Mucosa of descending colon (tissue), 3 donors: ENCODE measurements at places on chromosomes 4 and X.

DNA sequence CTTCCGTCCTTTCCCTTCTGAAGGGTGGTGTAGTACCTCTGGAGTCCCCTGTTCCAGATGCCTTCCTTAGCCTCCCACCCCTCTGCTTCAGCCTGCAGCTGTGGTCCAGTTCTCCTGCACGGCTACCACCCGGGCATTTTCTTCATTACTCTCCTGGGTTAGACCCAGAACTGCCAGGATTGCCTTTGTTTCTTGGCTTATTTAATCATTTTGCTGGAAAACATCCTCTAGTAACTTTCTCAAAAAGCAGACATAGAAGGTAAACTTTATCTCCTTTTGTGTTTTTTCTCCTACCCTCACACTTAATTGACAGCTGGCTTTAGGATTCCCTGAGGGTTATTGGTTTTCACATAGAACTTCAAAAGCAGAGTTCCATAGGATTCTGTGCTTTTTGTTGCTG lies 20.2 kb downstream of the ANAPC4 start:
- no peak for DNase-seq

DNA sequence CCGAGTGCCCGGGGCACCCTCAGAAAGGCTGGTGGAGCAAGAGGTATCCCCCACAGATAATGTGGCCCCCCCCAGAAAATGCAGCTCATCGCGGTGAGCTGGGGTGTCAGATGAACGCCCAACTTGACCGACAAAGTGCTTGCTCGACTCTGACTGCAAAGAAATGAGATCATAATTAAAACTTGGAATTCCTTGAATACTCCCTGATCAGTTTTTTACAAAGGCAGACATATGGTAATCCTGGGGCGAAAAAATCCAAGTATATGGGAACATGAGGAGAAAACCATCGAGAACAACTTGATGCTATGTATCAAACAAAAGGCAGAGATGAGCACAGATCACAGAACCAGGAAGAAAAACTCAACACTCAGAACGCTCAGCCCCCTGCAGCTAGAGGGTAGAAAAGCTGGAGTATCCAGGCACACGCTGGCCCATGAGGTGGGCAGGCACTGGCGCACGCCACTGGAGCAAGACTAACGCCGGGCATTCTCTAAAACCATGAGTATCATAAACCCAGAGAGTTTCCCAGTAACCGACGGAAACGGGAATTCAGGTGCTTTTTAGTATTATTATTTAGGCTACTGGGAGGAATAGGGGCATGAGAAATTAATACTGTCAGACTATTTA lies 127.3 kb downstream of the AFAP1 start:
- DNase-seq = no peak

DNA sequence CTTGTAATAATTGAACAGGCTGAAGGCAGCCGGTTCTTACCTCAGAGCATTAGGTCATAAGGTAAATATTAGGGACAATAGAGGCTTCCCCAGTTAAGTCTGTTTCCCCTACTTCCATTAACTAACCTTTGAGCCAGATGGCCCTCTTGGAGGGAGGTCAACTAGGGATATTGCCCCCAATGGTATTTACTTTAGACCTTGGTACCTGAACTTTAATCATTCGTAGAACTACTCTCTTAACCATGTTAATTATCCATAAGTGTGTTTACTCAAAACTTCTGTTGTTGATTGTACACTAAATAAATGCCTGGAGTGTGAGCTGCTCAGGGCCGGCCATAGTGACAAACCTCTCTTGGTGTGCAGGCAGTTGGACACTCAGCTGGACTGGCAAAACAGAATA lies 1843.5 kb upstream of the AGA start:
- DNase-seq = no peak

GRCh38 chrX:38060331-38060878 lies 54.1 kb downstream of the SYTL5 start:
- DNase-seq = no peak

DNA sequence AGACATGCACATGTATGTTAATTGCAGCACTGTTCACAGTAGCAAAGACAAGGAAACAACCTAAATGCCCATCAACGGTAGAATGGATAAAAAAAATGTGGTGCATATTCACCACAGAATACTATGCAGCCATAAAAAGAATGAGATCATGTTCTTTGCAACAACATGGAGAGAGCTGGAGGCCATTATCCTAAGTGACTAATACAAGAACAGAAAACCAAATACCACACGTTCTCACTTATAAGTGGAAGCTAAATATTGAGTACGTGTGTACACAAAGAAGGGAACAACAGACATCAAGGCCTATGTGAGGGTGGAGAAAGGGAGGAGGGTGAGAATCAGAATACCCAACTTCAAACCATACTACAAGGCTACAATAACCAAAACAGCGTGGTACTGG lies 17.4 kb upstream of the LNX1 start:
- no peak for DNase-seq

GRCh38 chr4:14837860-14838259 lies 164.4 kb upstream of the CPEB2 start:
- DNase-seq = no peak

GRCh38 chrX:39318506-39319343 lies 517.5 kb downstream of the MID1IP1 start:
- DNase-seq = no peak

DNA sequence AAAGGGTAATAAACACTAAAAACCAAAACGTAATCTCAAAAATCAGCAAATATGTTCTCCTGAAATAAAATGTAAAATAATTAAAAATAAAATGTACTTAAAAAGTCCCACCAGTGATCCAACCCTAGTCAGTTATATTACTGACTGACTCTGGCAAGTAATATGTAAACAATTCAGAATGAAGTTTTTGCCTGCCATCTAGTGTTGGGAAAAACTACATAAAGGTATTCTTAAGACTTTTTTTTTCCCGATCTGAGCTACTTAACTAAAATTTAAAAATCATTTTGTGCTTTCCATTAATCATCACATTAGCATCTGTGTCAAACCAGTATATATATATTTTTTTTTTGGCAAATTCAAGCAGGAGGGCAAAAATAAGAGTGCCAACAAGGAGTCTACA lies 24.0 kb downstream of the RCHY1 start:
- DNase-seq = no peak

- DNase-seq = no peak
These were observed 3.9 kb upstream of the LNX1 start for GRCh38 chr4:53595204-53595603.

GRCh38 chrX:121165930-121166359 lies 118.5 kb downstream of the GLUD2 start:
- DNase-seq = no peak

- peak; percentile 34 for DNase-seq
These were observed 738.3 kb upstream of the FRG1 start for GRCh38 chr4:189202182-189202868.

DNA sequence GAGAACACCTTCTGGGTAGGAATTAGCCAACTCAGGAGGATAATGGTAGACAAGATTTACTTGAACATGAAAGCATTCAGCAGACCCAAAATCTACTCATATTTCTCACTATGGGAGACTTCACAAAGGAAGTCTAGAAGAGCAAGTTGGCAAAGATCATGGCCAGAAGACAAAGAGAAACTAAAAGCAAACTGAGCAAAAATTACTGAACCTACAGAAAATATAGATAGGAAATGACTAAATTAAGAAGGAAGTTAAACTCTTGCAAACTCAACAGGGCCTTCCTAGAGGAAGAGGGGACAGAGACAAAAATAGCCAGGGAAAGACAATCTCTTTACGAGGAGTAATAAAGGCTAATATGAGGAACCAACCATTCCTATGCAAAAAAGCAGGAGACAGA lies 18.7 kb downstream of the CORIN start:
- no peak for DNase-seq

DNA sequence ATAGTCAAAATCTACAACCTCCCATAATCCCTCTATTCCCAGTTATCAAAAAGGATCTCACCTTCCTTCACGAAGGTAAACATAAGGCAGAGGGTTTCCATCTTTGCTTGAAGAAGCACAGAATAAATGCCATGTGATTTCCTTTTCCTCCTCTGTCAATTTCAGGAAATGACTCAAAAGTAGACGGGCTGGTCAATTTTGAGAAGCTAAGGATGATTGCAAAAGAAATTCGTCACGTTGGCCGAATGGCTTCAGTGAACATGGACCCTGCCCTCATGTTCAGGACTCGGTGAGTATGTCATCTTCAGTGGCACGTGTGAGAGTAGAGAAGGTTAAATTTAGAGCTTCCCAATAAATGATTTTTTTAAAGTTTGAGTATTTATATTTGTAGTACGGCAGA lies 240.2 kb downstream of the RAPGEF2 start:
- DNase-seq = no peak

- no peak for DNase-seq
These were observed 179.7 kb upstream of the NDST4 start for GRCh38 chr4:115293093-115293462.

DNA sequence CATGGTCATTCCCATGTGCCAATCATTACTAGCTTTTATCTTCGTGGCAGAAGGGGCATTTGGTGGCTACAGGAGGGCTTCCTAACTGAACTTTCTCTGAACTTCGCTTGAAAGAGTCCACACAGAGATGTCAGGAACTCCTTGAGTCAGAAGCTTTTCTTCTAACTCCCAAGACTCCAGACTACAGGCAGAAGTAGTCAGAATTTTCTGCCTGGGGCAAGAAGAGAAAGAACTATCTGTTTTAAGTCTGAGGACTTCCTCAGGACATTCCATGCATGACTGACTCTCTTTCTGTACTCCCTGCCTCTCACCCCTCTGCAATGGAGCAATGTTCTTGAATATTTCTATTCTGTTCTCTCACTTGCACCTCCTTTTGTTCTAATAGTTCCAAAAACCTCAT lies 170.5 kb upstream of the TBC1D9 start:
- no peak for DNase-seq

DNA sequence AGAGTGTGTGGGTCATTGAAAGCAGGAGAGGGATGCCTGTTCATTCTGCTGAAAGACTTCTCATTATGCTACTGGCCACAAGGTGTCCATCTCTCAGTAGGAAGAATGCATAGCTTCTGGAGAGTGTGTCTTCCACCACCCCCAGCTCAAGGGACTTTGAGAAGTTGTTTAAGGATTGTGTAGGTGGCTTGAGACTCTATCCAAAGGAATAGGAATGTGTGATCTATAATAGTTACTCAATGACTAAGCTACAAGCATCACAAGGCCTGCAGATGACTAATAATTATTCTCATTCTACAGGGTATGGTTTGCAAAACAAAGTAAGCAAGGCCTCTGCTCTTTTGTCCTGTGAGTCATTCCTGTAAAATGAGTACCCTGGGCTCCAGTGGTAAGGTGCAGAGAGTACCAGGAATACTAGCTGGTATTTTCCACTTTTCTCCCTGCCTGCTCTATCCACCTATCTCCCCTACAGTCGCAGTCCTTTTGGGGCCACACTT lies 279.8 kb upstream of the BOD1L1 start:
- DNase-seq = no peak

DNA sequence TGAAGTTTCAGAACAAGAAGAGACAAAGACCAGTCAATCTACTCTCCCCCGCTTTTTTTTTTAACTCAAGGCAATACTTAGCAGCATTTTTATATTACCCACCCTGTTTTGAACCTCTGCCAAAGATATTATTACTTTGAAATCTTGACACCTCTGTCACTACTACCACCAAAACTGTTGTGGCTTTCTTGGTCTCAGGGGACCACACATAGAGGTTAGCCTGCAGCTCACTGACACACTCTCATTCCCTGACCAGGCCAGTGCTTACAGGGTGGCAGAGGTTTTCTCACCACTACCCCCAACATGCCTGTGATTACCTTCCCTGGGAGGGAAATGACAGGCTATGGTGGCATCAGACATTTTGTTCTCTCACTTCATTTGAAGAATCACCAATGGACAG lies 137.4 kb upstream of the STIM2 start:
- DNase-seq = no peak

- DNase-seq = no peak
These were observed 68.7 kb downstream of the NSD2 start for GRCh38 chr4:1939664-1940509.

DNA sequence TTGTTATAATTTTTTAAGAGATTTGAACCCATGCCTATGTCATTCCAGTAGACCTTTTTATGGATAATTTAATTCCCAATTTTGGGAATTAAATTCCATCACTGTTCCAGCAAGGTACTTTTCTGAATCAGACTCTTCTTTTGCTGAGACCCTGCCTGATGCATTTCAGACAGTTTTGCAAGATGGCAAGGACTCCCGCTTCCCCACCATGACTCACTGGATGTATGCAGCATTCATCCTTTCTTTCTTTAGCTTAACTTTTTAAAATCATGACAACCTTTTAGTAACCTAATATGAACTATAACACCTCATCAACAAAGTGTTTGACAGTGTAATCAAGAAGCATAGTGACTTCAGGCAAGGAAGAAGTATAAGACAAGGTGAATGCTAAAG lies 178.1 kb upstream of the LEF1 start:
- no peak for DNase-seq

DNA sequence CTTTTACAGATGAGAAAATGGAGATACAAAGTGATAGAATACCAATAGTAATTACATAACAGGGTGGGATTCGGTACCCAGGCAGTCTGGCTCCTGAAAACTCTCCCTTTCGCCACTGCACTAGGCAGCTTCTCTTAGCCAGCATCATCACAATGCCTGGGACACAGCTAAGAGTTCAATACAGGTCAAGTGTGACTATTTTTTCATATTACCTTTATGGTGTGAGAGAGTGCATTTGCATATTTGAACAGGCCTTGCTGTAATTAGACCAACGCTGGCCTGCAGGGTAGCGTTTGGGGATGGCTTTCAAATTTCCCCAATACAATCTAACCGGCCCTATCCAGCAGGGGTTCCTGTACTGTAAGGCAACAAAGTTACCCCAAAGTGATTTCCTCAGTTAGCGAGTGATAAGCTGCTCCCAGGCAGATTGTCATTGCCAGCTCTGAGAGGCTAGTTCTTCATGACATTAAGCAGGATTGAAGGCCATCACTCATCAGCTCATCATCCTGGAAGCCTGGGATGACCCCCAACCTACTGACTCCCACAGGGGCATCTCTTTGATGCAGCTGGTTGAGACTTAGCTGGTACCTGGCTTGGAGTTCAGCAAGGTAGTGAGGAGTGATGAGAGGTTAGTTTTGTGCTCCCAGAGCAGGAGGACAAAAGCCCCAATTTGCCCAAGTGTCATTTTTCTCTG lies 836.8 kb upstream of the LCORL start:
- DNase-seq = no peak

DNA sequence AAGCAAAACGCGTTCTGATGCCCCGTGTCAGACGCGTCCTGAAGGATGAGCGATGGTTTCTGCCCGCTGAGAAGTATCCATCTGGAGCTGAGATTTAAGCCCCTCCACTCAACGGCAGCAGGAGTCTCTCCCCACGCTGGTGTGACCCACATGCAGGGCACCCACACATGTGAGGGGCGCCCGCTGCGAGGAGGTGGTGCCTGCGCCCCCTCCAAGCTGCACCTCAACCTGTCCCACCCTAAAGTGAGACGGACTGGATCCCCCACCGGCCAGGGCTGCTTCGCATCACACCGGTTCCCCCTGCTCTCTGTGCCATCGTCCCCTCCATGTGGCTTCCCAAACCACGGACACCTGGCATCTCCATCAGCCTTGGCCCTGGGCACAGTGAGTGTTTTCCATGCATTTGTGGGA lies 4.5 kb upstream of the PDE6B start:
- no peak for DNase-seq
